ENCODE measurements at places on chromosomes 13 and 19.

- no peak for DNase-seq
These were observed 283.1 kb downstream of the COG6 start for GRCh38 chr13:39938596-39938995.

DNA sequence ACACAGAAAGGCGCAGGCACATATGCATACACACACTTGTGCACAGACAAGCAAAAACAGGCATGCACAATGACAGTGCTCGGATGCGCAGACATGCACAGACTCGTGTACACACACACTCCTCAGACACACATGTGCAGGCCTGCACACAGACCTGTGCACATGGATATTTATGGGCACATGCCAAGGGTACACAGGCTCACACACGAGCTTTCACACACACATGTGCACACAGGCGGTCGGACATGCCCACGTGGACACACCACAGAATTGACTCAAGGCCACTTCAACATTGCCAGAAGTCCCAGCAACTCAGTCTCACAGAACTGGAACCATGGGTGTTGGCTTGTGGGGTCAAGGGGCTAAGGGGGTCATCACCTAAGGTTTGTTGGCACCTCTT is 206.8 kb downstream of the URI1 start:
- no peak for DNase-seq

- DNase-seq, result no peak
These were observed 18.9 kb upstream of the LRP3 start for GRCh38 chr19:33175156-33175782.

DNA sequence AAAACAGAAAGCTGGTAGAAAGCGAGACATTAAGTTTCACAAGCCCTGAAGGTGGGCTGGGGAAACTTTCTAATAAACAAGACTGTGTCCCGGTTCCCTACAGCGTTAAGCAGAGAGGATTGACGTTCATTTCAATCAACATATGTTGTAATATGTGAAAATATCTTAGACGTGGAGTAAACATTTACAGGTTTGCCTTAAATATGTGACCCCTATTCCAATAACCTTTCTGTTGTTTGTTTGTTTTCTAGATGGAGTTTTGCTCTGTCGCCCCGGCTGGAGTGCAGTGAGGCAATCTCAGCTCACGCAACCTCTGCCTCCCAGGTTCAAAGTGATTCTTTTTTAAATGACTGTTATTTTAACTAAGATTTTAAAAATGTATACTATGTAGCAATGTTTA is 526.2 kb downstream of the SUCLA2 start:
- no peak for DNase-seq

- no peak for DNase-seq
These were observed 312 bp downstream of the GSK3A start for GRCh38 chr19:42242069-42242511.

DNA sequence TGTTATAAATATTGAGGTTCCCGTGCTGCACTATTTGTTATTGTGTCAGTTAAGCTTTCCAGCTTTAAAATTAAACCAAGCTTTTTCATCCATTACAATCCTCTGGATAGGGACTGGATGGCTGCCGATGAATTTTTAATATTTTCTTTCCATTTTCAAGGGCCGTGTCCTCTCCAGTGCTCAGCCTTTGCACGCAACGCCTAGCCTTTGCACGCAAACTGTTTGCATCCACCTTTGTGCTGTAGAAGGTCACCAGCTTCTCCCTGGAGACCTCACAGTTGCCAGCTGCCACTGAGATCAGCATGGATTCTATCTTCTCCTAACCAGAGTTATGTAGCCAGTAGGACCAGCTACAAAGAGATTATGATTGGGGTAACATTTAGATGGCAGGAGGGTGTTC is 240.5 kb downstream of the SLC7A1 start:
- no peak for DNase-seq

- no peak for DNase-seq
These were observed 21.5 kb downstream of the CPT1C start for GRCh38 chr19:49712397-49712859.

GRCh38 chr19:45975306-45976070 is 1.8 kb upstream of the NOVA2 start:
- no peak for DNase-seq

Measured in stimulated activated CD4-positive, alpha-beta T cell treated with anti-CD3 and anti-CD28 coated beads, Interleukin-15, amount 100 ng/mL, for 1 hour (primary cell).